ENCODE measurements at places on chromosomes 2 and 18.

DNA sequence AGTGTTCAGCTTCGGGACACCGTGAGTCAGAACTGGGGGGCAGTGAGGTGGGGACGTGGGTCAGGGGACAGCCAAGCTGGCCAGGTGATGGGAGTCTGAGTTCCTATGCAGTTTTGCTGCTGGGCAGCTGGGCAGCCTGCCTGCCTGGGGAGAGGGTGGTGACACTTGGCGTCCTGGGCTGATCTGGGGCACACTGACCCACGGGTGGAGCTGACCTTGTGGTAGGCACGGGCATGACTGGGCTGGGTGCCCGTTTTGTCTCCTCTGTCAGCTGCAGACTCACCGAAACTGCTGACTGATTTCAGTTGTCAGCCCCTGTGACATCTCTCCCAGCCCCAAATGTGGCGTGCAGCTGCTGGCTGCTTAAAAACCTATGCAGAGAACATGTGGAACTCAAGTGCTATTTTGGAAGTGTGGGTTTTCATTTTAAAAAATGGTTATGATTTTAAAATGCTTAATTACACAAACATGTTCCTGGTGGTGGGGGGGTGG is 32.6 kb upstream of the E2F6 start:
- no peak for DNase-seq

DNA sequence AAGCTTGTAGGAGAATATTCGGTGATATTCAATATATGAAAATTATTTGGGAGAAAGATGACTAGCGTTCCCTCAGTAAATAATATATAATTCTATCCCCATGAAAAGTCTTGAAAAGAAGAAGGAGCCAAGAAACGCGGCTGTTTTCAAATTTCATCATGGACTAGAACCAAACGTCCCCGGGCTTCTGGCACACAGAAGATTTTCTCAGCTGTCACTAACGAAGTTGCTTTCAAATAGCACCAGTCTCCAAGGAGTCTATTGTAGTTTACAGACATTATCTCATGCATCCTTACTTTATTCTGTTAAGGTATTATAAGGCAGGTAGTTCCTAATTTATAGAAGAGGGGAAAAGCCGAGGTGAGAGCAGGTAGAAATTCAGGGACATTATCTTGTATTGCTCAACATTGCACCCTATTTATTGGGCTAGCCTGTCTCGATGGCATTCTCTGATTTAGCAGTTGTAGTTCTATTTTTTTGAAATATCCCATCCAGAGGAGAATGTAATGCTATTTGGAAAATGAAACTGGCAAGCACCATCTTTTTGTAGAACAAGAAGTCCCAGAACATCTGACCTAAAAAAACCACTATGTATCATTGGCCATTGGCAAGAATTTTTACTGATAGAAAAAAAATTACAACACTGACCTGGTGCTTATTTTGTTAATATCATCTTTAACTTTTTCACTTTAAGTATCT is 198.1 kb upstream of the RASGRP3 start:
- no peak for DNase-seq

DNA sequence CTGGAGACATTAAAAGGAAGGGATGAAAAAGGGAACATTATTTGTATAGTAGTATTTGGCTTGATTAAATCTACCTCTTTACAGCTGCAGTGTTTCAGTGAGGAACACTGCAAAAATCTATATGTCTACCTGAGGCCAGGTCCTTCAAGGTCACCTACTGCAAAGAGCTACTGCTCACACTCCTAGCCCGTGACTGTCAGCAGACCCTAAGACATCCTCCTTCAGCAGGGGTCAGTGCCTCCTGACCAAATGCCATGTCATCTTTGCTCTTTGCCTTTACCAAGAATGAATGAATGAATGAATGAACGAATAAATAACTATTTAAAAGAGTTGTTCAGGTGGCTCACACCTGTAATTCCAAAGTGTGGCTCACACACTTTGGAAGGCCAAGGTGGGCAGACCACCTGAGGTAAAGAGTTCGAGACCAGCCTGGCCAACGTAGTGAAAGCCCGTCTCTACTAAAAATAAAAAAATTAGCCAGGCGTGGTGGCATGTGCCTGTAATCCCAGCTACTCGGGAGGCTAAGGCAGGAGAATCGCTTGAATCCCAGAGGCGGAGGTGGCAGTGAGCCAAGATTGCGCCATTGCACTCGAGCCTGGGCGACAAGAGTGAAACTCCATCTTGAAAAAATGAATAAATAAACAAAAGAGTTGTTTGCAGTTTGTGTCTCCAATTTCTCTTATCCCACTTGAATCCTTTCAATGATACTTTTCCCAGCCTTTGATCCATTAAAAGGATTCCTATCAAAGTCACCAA is 84.3 kb upstream of the GRB14 start:
- no peak for DNase-seq

GRCh38 chr2:10935366-10935918 is 23.7 kb downstream of the KCNF1 start:
- DNase-seq = no peak

GRCh38 chr2:237873421-237873831 is 14.0 kb downstream of the RAMP1 start:
- no peak for DNase-seq

- DNase-seq = no peak
These were observed 14.0 kb downstream of the STRADB start for GRCh38 chr2:201465524-201465971.

- DNase-seq = no peak
These were observed 42.1 kb upstream of the REL start for GRCh38 chr2:60839126-60839813.

DNA sequence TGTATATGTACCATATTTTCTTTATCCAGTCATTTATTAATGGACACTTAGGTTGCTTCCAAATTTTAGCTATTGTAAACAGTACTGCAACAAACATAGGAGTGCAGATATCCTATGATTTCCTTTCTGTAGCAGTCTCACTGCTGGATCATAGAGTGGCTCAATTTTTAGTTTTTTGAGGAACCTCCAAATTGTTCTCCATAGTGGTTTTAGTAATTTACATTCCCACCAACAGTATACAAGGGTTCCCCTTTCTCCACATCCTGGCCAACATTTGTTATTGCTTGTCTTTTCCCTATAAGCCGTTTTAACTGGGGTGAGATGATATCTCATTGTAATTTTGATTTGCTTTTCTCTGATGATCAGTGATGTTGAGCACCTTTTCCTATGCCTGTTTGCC is 114.3 kb downstream of the TMEM17 start:
- DNase-seq = no peak

- no peak for DNase-seq
These were observed 2.0 kb downstream of the LYPD6 start for GRCh38 chr2:149332364-149332763.

GRCh38 chr2:113050921-113051895 is 1.5 kb downstream of the IL36B start:
- DNase-seq = no peak

GRCh38 chr2:58928973-58929372 is 687.8 kb upstream of the FANCL start:
- DNase-seq = no peak

GRCh38 chr2:68839260-68839833 is 31.9 kb downstream of the BMP10 start:
- DNase-seq = no peak

DNA sequence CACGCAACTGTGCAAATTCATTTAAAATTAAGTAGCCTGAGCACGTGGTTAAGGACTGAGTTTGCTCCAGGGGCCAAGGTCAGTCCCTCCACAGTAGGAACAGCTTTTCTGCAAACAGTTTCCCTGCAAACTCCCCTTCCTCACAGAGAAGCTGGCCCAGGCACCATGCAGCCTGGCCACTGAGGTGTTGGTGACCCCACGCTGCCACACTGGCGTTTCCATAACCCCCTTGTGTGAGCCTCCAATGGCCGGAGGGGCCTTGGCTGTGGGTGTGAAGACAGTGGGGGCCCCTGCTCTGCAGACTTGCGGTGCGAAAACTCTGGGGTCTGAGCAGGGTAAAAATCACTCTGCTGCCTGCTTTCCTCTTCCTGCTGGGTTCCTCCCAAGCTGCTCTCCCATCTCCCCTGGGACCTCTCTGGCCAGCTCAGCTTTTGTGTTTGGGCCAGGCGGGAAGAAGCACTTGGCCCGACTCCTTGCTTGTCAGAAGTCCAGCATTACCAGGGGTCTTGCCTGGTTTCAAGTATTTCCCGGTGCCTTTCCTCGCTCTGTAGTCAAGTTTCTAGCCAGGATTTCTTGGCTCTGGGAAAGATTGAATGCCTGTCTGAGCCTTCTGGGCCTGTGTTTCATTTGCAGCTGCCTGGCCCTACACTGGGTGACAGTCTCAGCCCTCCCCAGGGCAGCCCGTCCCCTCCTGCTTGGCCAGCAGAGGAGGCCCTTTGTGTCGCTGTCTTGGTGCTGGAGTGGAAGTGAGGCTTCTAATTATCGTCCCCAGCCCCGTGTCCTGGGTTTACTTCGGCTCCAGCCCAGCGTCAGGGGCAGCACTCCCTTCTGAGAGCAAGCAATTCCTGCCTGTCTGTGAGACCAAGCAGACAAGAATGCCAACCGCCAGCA is 131.4 kb upstream of the SLC1A4 start:
- DNase-seq = no peak

DNA sequence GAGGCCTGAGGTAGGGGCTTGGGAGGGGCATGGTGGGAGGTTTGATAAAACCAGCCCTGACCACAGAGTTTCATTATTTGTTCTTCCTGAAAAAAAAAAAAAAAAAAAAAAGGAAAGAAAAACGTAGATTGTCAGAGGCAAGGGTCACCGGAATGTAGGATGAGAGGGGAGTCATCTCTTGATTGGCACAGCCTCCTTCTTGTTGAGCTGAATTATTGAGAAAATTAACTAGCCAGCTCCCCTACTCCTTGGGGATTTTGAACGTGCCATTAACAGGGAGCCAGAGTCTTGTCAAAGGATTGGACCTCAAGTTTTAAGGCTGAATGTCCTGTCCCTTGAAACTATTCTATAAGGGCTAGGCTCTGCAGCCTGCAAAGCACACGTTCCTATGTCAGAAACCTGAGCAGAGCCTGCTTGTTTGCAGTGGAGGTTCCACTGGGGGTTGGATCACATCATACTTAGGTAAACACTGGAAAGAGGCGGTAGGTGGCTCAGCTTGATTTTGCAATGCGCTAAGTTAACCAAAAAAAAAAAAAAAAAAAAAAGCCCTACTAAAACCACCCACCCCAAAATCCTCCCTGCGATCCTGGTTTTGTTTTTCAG is 2.3 kb downstream of the INHBB start:
- no peak for DNase-seq

DNA sequence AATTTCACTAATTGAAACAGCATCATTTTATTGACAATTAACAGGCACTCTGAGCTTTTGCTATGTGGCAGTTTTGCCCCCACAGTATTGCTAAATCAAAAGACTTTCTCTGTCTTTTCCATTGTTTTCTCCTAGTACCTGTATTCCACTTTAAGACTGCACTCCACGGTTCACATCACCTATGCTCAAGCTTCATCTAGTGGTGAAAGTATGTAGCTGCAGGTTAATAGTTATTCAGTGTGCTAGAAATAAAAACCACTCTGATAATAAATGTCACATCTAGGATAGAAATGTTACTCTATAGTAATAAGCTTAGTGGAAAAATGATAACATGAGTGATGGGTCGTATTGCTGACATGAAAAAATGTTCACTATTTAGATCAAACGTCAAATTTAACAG is 24.6 kb downstream of the ARL6IP6 start:
- DNase-seq = no peak

- no peak for DNase-seq
These were observed 40.2 kb upstream of the LYPD6B start for GRCh38 chr2:148998165-148998830.

DNA sequence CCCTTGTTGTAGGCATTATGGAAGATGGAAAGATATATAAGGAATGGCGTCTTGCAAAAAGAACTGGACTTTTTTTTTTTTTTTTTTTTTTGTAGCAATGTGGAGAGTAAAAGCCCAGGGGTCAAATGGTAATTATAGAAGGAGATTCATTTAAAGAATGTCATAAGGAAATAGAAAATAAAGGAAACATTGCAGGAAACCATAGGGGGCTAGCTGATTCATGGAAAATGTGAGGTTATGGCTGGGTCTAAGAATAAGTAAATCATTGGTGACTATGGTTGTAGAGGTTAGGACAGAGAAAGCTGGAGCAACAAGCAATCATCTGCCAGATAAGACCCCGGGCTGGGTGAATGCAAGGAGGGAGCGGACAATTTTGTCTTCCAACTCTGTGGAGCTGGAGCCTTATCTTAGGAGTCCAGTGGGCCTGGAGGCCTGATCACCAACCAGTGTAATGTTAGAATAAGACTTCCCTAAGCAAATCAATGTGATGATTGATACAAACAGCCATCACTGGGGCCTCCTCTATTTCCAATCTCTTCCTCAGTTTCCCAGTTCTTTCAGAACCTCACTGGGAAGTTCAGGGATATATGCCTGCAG is 201.2 kb upstream of the TNP1 start:
- no peak for DNase-seq

- no peak for DNase-seq
These were observed 5.3 kb downstream of the FHL2 start for GRCh38 chr2:105393373-105394055.

GRCh38 chr2:197028230-197028629 is 101.7 kb upstream of the PGAP1 start:
- DNase-seq = no peak

Measured in SK-N-MC (cell line).